ENCODE measurements at places on chromosomes 7 and 10.

DNA sequence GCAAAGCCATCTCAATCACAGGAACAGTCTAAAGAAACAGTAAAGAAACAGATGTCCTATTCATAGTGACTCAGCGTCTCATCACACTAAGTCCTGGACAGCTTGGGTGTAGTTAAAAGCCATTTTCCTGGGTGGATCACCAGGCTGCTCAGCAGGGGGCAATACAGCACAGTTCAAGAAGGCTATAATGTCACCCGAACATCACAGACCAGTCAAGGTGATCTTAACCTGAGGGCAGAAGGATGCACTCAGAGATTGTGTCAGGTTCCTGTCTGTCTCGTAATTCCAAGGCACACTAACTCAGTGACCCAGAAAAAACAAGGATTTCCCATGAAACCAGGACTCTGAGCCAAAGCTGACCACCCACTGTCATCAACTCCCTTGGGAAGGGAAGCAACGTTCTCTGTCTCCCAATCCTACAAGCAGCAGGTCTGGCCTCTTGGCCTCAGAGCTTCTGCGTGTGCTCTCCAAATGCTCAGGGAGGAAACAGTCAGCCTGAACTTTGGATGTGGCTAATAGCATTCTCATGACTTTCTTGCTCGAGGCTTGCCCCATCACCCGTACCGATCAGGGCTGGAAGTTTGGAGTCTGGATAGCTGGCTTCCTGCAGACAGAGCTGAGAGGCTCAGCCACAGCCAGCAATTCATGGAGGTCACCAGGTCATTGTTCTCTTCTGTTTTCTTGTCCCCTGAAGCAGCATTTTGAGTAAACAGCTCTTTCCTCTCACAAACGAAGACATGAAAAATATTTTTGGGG is 90.4 kb upstream of the FAM171A1 start:
- no peak for DNase-seq

DNA sequence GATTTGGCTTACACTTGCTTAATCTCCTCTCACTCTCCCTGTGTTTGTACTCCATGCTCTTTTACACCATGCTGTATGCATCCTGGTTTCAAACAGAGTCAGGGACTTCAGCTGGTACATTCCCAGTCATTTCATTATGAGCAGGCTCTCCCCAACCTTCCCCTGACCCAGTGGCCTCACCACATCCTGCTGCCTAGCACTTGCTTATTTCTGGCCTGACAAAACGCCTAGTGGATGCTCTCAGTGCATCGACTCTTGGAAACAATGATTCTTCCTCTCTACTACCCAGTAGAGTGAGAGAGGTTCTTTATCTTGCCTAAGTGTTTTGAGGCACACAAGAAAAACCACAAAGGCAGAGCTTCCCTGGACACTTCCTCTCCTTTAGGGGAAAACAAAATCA is 63.4 kb downstream of the CAV1 start:
- DNase-seq, result peak; percentile 62

DNA sequence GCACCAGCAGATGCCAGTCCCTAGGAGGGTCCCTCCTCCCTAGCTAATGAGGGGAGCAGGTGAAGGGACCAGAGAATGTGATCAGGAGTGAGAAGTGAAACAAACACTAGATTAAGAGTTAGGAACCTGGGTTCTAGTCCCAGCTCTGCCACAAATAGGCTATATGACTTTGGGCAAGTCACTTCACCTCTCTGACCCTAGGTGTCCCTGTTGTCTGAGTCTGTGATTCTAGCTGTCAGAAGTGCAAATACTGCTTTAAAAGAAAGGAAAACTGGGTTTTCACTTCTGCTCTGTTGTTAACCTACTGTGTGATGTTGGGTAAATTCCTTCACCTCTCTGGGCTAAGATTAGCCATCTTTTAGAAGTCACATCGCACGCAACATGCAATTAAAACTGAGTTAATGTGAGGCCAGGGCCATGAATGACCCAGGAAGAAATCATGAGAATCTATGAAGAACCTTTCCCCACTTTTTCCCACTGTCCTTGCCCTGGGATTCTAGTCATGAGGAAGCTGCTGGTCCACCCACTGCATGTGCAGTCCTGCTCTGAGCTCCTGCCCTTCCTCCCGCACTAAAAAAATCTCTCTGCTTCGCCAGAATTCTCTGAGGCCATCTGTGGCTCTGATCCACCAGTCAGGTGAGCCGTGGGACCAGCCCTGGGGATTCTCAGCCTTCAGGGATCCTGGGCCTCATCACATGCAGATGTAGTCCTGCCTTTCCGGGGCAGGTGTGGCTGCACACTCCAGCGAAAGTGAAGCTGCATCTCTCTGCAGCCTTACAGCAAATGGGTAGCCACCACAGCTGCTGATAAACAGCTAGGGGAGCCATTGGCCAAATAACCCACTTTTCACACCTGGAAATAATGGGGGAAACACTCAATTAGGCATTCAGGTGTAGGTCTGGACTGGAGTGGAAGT is 181.7 kb downstream of the PLXNA4 start:
- DNase-seq, result no peak

DNA sequence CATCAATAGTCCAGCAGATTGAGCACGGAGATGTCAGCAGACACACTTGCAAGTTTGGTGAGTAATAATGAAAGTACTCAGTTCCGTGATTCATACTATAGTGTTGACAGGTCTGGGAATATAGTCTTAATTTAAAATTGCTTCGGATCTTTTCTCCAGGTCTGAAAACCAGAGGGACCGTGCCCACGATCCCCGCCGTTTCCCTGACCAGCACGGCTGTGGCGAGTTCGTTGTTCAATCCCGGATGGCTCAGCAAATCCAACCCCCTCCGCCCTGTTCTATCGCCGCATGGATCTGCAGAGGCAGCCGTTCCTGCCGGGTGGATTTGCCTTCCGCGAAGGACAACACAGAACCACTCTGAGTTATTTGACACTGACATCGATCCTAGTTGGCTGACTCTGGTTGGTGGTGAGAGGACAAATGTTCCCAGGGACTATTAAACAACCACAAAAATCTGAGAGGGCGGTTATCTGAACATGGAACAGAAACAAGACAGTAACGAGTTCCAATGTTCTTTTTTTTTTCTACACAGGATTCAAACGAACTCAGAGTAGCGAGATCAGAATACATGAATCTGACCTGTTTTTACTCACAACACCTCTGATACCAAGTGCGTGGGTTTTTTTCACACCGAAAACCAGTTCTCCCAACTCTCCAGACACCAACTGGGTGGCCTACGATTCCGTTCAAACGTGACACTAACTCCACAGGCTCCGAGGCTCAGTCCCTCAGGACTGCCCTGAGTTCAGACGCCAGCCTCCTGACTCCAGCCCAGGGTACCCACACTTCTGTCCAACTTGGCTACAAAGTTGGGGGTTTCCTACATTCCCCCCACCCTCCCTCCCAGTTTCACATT is 52.7 kb downstream of the RBM17 start:
- DNase-seq, result peak; percentile 33

GRCh38 chr7:85074016-85074415 is 112.8 kb downstream of the SEMA3D start:
- DNase-seq, result no peak

GRCh38 chr7:31490796-31491314 is 23.0 kb upstream of the ITPRID1 start:
- no peak for DNase-seq

DNA sequence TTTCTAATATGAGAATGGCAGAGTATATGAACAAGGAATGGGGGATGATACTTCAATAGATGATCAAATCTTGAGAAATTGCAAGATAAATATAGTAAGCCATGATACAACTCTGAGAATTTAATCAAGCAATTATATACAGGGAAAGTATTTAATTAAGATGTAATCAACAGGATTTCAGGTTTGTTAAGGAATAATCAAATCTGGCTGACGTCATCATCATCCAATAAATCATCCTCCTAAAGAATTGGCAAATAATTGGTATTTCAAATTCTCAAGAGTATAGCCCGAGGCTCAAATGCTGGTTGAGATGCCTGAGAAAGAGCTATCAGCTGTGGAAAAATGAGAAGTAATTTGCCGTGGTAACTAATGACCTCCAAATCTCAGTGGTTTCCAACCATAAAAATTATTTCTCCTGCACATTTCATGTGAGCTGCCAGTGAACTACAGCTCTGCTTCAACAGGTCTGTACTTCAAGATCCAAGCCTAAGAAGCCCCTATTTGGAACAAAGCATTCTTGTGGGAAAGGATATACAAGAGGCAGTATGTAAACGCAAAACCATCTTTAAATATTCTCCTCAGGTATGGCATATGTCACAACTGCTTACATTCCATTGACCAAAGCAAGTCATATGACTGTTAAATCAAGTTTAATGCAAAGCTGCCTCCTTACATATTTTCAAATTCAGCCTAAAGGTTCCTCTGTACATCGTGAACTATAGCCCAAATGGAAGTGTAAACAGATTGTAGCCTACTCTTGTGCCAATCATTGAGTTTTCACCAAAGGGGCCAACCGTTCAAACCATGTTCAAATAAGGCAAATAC is 503.0 kb downstream of the KIF20B start:
- no peak for DNase-seq

DNA sequence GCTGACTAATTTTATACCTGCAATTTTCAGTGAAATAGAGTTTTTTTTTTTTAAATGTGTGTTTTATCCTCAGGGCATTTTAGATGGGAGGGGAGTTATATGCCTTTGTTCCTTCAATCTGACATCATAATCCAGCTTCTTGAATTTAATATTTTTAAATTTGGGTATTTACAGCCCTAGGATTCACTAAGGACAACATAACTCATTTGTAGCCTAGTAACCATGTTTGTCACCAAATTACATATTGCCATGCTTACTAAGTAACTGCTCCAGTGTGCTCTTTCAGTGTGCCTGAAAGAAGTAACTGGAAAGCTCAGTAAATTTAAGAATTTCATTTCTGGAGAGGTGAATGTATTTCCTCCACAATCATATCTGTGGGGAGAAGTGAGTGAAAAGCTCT is 56.8 kb upstream of the DGKB start:
- no peak for DNase-seq

GRCh38 chr7:44072364-44073231 is 7.2 kb upstream of the PGAM2 start:
- DNase-seq, result peak; percentile 62
